Hypothalamus (tissue), 51 donors: ENCODE measurements at places on chromosomes 1 and 21.

GRCh38 chr1:154557248-154557938, 1.1 kb downstream of the UBE2Q1 start:
- DNase-seq, result no peak

DNA sequence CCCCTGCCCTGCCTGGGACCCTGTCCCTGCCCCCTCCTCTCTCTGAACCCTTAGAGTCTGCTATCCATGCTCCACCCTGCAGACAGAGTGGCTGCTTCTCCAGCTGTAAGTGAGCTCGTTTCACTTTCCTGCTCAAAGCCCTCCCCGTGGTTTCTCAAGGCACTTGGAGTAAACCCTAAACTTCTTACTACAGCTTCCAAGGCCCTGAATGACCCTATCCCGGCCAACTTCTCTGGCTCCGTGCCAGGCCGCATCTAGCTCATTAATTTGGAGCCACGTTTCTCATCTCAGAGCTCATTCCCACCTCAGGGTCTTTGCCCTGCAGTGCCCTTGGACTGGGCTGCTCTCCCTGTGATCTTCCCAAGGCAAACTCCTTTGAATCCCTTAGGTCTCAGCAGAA, 235.1 kb upstream of the RUNX1 start:
- DNase-seq, result no peak

DNA sequence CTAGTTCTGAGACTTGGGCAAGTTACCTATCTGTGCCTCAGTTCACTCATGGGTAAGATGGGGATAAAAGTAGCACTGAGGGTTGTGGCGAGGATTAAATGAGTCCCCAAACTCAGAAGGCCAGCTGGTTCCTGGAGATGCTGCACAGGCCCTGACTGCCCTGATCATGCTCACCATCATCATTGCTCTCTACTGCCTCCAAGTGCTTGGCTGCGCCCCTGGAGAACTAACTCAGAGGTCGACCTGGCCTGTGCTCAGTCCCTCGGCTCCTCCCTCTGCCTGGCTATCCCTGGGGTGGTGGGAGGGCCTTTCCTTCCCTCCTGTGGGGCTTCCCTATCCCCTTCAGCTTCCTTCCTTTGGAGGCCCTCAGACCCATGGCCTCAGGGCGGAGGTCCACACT, 5.6 kb downstream of the SLC5A9 start:
- no peak for DNase-seq

GRCh38 chr1:52632732-52633290, at the start of gene SHISAL2A:
Gene SHISAL2A (plus strand): TSS chr1:52633168. CDS start chr1:52633494, 326 bp downstream.
- DNase-seq, result no peak

DNA sequence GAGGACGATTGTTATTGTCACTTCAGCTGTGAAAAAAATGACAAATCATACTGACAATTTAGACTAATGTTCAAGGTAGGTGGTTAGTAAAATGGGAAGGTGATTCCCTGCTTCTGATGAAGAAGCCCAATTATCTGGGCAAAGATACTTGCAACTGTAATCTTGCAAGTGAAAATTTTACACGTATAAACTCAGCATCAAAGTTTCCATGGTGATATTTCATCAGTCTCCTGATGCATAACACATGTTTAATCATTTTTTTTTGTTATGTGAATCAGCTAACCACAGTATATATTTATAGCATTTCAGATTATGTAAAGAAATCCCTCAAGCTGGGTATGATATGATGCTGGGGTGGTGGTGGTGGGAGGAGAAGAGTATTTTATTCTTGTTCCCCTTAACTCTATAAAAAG, 16.4 kb upstream of the KCNK1 start:
- DNase-seq, result no peak

GRCh38 chr1:116777831-116778830, 23.9 kb downstream of the CD2 start:
- no peak for DNase-seq

GRCh38 chr1:193927550-193927949, 741.1 kb upstream of the B3GALT2 start:
- no peak for DNase-seq

- no peak for DNase-seq
Measured at GRCh38 chr1:40939320-40940059, 40.0 kb upstream of the CTPS1 start.

DNA sequence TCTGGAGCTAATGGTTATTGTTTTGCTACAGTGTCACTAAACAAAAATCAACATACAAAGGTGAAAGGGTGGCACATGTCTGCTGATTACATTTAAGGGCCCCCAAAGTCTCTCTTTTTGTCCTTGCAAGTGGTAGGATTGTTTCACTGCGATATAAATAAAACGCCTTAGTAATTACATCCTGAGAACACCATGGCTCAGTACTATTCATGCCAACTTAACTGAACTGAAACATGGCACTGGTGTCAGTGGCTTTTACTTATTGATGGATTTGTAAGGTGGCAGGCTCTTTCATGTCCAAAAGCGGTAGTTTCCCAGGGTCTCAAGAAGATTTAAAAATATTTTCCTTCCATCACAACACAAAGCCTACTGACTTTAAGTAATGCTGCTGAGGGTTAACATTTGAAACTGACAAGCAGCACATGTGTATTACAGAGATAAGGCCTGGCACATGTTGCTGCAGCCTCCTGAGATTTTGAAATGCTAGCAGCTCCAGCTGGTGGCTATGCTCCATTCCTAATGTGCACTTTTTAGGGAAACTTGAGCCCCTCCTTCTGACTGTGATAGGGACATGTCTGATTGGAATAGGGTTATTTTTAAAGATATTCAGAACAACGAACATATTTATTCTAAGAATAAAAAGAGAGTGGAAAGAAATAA, 86.8 kb downstream of the ATP1B1 start:
- no peak for DNase-seq

DNA sequence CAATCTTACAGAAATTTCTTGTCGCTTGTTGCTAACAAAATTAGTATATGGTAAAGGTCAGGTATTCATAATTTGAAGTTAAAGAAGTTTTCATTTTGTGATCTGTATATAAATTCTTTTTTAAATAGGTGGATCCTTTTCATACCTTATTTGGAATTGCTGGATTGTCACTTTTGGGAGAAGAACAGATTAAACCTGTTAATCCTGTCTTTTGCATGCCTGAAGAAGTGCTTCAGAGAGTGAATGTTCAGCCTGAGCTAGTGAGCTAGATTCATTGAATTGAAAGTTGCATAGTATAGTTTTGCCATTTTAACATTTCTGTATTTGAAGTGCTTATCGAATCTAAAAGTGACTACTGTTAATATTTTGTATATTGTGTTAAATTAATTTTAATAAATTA, 2.3 kb upstream of the MSH4 start:
- DNase-seq, result no peak

- DNase-seq, result no peak
Measured at GRCh38 chr1:21613072-21613867, 55.9 kb downstream of the RAP1GAP start.

DNA sequence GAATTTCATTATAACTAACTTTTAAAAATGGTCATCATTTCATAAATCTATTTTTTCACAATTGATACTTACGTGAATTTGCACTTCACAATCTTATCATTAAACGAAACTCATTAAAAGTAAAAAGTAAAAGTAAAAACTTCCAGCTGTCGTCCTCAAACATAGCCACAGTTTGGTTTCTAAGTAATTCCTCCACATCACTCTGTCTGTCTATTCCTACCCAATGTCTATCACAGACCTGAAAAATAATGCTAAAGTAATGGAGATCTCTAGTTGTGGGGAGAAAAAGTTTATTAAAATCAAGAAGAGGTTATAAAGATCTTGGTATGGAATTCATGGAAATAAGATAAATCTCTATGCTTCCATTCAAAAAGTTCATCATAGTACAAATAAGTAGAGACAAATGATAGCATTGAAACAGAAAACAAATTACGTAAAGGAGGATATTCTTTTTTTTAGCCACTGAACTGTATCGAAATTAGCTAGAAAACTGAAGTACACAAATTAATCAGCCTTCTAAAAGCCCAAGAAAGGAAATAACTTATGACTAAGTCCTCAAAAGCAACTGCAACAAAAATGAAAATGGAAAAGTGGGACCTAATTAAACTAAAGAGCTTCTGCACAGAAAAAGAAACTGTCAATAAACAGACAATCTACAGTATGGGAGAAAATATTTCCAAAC, 148.6 kb downstream of the TIAM1 start:
- DNase-seq, result no peak

DNA sequence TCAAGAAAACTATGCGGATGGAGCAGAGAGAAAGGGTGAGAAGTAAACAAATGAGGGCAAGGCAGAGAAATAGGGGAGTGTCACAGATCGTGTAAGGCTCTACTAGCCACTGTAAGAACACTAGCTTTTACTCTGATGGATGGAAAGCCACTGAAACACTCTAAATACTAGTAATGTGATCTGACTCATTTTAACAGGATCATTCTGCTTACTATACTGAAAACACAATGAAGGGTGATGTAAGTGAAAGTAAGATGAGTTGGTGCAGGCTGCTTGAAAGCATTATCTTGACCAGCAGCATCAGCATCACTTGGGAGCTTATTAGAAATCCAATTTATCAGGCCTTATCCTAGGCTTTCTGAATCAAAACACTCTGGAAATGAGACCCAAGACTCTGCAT, 32.7 kb downstream of the TUT4 start:
- no peak for DNase-seq

GRCh38 chr21:46557469-46557868, 47.4 kb downstream of the S100B start:
- no peak for DNase-seq

DNA sequence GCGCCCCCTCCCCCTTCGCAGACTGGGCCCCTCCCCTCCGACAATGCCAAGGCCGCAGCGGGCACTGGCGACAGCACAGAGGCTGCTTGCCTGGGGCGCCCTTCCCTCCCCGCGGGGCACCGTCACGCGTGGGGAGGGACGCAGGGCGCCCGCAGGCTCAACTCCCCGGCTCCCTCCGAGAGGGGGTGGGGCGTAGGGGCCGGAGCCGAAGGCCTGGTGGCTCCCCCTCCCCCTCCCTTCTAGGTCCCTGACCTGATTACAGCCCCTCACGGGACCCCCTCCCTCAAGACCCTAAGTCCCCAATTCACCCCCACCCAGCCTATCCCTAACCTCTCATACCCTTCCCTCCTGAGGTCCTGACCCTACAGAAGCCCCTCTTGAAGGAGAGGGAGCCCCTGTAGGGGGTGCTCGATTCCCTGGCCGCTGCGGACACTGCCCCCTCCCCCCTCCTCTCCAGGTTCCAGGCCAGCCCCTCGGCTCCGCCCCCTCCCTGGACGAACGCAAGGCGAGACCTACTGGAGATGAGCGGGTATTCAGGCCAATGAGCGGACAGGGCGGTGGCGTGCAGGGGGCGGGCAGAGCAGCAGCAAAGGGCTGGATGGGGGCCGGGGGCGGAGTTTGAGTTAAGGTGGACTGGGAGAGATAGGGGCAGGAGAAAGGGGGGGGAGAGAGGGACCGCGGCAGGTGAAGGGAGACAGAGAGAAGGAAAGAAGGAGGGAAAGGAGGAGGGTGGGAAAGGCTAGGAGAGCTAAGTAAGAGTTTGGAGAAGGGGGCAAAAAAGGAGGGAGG, 733 bp upstream of the ZBTB7B start:
- peak; percentile 95 for DNase-seq

DNA sequence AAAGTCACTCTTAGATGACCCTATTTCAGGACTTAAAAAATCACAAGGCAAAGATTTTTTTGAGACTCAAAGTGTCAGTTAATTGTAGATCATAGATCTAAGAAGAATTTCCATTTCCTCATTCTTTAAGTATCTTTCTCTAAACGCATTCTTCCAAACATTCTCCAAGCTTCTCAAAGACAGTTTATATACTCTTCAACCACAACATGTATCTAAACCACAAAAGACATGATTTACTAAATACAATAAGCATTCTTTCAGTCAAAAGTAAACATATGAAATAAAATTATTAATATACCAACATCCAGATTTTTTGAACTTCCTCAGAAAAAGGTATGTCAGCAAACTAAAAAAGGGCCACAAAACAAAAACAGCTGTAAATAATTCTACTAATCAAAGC, 24.4 kb downstream of the RC3H1 start:
- no peak for DNase-seq

DNA sequence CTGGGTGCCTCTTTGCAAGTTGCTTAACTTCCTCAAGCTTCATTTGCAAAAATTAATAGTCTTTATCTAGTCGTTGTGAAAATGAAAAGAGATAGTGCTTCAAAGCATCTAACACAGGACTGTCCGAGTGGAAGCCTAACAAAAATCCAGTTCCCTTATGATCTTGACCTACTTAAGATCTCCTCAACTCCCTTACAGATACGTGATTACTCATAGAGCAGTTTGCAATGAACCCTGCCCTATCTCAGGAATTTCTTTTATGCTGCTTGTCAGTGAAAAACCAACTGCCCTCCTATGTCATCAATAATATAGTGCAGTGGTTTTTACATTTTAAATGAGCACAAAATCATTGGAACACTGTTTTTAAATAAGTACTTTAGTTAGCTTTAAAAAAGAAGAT, 314.3 kb downstream of the BACH1 start:
- no peak for DNase-seq

DNA sequence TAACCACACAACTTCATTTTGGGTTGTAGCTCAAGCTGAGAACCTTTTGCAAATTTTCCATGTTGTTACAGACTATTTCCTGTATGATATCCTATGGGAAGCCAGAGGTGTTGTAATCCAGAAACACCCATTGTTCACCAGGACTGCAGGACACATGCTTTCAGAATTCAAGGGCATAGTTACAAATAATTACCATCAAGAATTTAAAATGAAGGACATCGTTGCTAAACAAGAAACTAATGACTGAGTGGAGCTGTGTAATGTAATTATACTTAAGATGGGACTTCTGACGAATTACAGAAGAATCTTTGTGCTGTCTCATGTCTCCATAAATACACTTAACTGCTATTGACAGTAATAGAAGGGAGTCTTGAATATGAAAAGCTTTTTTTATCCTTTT, 47.6 kb upstream of the HOOK1 start:
- DNase-seq, result no peak

DNA sequence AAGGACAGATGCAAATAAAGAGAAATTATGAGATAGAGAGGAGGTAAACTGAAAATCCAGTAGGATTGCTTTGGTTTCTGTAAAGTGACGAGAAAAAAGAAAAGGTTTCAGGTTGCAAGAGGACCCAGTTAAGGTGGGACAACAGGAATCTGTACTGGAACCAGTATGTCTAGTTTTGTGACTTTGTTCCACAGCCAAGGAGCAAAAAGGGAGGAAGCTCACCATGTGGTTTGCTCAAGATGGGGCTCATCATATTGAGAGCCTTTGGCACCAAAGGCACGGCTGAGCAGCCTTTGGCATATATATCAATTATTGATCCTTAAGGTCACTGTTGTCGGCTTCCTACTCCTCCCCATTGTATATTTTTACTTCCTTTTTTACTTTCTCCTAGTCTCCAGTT, 1.8 kb upstream of the ZDHHC18 start:
- DNase-seq, result no peak

DNA sequence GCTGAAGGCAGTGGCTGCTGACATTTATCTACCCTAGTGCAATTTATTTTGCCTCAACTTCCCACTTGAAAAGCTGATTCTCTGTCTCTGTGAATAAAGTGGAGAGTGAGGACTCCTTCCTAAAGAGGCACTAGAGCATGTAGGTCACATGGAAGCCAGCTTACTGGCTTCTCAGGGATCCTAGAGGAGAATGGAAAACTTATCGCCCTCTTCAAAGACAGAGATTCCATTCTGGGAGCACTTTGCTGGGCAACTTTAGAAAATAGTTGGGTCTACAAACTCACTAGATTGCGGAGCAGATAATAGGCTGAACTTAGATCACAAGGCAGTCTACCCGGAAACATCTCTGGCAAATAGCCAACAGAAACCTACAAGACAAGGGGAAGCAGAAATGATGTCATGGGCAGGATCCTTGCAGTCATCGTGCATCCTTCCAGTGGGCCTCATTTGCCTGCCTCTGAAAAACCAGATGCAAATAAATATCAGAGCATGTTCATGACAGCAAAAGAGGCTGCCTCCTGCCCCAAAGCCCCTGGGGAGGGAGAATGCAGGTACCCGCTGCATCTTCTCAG, 104.8 kb upstream of the BARHL2 start:
- DNase-seq, result no peak

GRCh38 chr1:59699227-59699847, 115.4 kb upstream of the HOOK1 start:
- DNase-seq, result no peak
